ENCODE measurements at places on chromosomes 1 and 21. TPM values are rescaled to one million over a fixed set of nuclear protein-coding genes. Genes with fewer than 3 reads are reported as not detected.

The AADACL4 gene
- not detected for total RNA-seq

The CENPS gene
- 2.6 TPM for total RNA-seq

The TMCO4 gene
- total RNA-seq = 2.6 TPM

The CASZ1 gene
- 26.1 TPM for total RNA-seq

The CHD5 gene
- not detected for total RNA-seq

The ZNF678 gene
- 17.7 TPM for total RNA-seq

The PLPPR5 gene
- total RNA-seq = 1.6 TPM

The MSH4 gene
- 1.0 TPM for total RNA-seq

The ELK4 gene
- 13.6 TPM for total RNA-seq

The RCC2 gene
- total RNA-seq = 20.4 TPM

The C1orf94 gene
- not detected for total RNA-seq

The DESI2 gene
- total RNA-seq = 47.0 TPM

The CIART gene
- 2.1 TPM for total RNA-seq

The FCER1A gene
- total RNA-seq = 0.52 TPM

The PARP1 gene
- total RNA-seq = 94.5 TPM

The NTRK1 gene
- total RNA-seq = 0.52 TPM

The PKP1 gene
- total RNA-seq = 3.7 TPM

The TNFRSF9 gene
- under 0.01 TPM for total RNA-seq

The S100A9 gene
- total RNA-seq = 218 TPM

The VWA1 gene
- 11.0 TPM for total RNA-seq

The PROX1 gene
- 6.3 TPM for total RNA-seq

The PUM1 gene
- total RNA-seq = 68.9 TPM

The OR6N1 gene
- not detected for total RNA-seq

The CCDC185 gene
- total RNA-seq = not detected

The NOTCH2NLA gene
- 40.7 TPM for total RNA-seq

The TTC13 gene
- total RNA-seq = 20.4 TPM

The DIPK1A gene
- 5.7 TPM for total RNA-seq

The ZNF697 gene
- 13.6 TPM for total RNA-seq

The RHEX gene
- 3.1 TPM for total RNA-seq

The GREM2 gene
- total RNA-seq = 2.6 TPM

The HSPB7 gene
- 5.7 TPM for total RNA-seq

The KCNK2 gene
- total RNA-seq = 2.6 TPM

The DDAH1 gene
- 12.0 TPM for total RNA-seq

The CTTNBP2NL gene
- 8.4 TPM for total RNA-seq

The SPRR2B gene
- total RNA-seq = not detected

The TARDBP gene
- 61.1 TPM for total RNA-seq

The PDZK1 gene
- under 0.01 TPM for total RNA-seq

The FMOD gene
- total RNA-seq = 58.5 TPM

The TNFRSF18 gene
- 1.6 TPM for total RNA-seq

The MROH7 gene
- total RNA-seq = 1.6 TPM

The HLX gene
- total RNA-seq = 9.9 TPM

The HES4 gene
- 7.3 TPM for total RNA-seq

The H6PD gene
- 24.5 TPM for total RNA-seq

The BRDT gene
- total RNA-seq = not detected
